Activated CD4-positive, alpha-beta T cell treated with anti-CD3 and anti-CD28 coated beads, Interleukin-2, amount 10 ng/mL, durations not matched to agents 24 days and 14 days (primary cell): ENCODE measurements at places on chromosomes 13 and 19. TPM values are rescaled to one million over a fixed set of nuclear protein-coding genes. Genes with fewer than 3 reads are reported as not detected.

DNA sequence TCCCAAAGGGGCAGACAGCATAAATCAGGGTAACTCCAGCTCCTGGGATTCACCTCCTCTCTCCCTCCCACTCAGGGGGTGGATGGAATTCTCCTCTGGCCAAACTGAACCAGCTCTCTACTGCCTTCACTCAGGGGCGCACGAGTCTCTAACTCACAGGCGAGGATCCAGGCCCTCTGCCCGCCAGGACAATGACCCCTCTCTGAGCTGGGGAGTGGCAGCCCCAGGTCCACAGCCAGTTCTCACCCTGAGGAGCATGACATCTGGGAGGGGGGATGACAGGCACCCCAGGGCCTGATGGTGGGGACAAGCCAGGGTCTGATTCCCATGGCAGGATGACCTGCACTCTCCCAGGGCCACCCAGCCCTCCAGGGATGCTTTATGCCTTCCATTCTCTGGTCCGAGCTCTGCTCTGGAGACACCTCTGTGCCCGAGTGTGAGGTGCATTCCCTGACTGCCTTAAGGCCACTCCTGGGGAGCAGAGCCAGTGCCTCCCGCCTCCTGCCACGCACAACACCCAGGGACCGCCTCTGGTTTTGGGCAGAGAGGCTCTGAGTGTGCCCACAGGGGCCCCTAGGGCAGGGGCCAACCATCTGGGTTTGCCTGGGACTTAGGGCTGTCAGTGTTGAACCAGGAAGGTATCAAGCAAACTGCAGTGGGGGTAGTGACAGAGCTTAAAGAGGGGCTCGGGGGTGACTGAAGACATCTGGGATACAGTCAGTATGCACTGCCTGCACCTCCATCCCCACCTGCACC lies 66.2 kb downstream of the GNG7 start:
- peaks cover 9% of the 10 kb centered on the region for H3K4me1 ChIP-seq
- no peak overlapping the region for H3K27ac ChIP-seq
- no peaks in the 10 kb centered on the region for H3K36me3 ChIP-seq
- DNase-seq, result no peak
- H3K27me3 ChIP-seq, result peaks cover 10% of the 10 kb centered on the region
- H3K4me3 ChIP-seq, result no peak overlapping the region

DNA sequence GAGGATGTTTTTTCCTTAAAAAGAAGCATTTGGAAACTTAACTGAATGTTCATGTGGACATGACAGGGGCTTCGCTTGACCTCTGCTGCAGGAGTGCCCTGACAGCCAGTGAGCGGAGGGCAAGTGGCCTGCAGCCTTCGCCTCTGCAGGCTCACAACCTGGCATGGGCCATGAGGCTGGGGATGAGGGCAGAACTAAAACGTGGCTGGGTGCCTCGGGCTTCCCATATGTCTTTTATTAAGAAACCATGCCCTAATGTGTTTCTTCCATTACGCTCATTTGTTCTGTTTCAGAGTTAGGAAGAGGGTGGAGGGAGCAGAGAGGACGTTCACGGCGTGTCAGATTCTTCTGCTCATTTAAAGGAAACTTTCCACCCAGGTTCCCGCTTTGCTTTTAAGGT lies 2.9 kb downstream of the ARHGEF7 start:
- no peak for DNase-seq
- peaks cover 10% of the 10 kb centered on the region for H3K4me1 ChIP-seq
- H3K27ac ChIP-seq, result no peak overlapping the region
- H3K36me3 ChIP-seq, result no peaks in the 10 kb centered on the region
- no peak overlapping the region for H3K4me3 ChIP-seq
- H3K27me3 ChIP-seq, result peaks cover 71% of the 10 kb centered on the region

GPR4 gene
- total RNA-seq, result not detected in 2 replicates

RFPL4AL1 gene
- not detected in 2 replicates for total RNA-seq

CGB2 gene
- not detected in 2 replicates for total RNA-seq

DNA sequence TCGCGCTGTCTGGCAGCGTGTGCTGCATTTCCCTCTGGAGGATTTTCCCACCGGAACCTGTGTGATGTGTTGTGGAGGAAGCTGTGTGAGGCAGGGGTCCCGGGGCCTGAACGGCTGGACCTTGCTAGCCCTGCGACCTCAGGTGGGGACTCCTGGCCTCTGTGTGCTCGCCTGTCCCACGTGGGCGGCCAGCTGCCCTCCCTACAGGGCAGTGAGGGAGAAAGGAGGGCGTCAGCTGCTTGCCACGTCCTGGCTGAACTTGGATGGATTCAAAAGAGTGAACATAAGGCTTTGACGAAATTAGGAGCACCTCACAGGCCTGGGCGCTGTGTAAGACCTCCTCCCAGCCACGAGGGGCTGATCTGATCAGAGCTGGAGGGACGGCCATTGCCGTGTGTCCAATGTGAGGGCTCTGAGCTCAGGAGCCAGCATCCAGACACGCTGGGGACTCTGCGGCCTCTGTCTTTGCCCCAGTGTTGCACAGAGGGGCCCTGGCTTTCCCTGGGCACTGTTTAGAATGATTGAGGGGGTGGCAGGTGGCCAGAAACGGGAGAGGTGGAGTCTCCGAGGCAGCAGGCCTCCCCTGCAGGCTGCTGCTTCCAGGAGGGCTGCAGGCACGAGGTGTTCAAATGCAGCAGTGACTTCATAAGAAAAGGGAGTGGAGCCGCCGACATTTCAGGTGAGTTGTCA lies 13.0 kb downstream of the TFDP1 start:
- peaks cover 56% of the 10 kb centered on the region for H3K36me3 ChIP-seq
- no peaks in the 10 kb centered on the region for H3K27me3 ChIP-seq
- H3K4me3 ChIP-seq, result no peak overlapping the region

DNA sequence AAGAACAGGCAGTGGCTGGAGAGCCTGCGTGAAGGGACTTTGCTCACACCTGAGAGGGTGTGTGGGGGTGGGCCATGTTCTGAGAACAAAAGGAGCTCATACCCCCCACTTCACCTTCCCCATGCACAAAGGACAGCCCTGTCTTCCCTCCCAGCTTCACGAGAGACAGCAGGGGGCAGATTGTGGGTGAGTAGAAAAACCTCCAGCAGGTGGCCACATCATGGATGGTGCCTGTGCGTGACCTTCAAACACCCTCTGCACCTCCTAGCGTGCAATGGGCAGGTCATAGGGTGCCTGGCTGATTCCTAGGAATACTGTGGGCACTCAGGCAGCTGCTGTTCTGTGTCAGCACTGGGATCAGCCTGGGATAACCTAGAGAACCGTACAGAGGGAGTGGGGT lies 36.3 kb upstream of the PSG9 start:
- DNase-seq, result no peak
- no peak overlapping the region for H3K4me3 ChIP-seq
- no peaks in the 10 kb centered on the region for H3K4me1 ChIP-seq
- H3K27me3 ChIP-seq, result no peaks in the 10 kb centered on the region

- H3K27me3 ChIP-seq, result no peaks in the 10 kb centered on the region
- DNase-seq, result peak; percentile 62
- peaks cover 2% of the 10 kb centered on the region for H3K36me3 ChIP-seq
- no peak overlapping the region for H3K4me3 ChIP-seq
- no peak overlapping the region for H3K27ac ChIP-seq
- H3K4me1 ChIP-seq, result peaks cover 27% of the 10 kb centered on the region
These were observed 777.2 kb downstream of the UQCRFS1 start for GRCh38 chr19:28435551-28436271.

- no peaks in the 10 kb centered on the region for H3K4me1 ChIP-seq
- H3K4me3 ChIP-seq, result no peak overlapping the region
- no peak for DNase-seq
- H3K27me3 ChIP-seq, result no peaks in the 10 kb centered on the region
These were observed 21.4 kb downstream of the ACER1 start for GRCh38 chr19:6312018-6312417.

ATP4A gene
- total RNA-seq, result not detected in 2 replicates

- H3K27ac ChIP-seq, result peak overlapping the region; percentile 8
- H3K36me3 ChIP-seq, result peaks cover 34% of the 10 kb centered on the region
These were observed 4.6 kb downstream of the STK11 start for GRCh38 chr19:1210227-1210538.

DNA sequence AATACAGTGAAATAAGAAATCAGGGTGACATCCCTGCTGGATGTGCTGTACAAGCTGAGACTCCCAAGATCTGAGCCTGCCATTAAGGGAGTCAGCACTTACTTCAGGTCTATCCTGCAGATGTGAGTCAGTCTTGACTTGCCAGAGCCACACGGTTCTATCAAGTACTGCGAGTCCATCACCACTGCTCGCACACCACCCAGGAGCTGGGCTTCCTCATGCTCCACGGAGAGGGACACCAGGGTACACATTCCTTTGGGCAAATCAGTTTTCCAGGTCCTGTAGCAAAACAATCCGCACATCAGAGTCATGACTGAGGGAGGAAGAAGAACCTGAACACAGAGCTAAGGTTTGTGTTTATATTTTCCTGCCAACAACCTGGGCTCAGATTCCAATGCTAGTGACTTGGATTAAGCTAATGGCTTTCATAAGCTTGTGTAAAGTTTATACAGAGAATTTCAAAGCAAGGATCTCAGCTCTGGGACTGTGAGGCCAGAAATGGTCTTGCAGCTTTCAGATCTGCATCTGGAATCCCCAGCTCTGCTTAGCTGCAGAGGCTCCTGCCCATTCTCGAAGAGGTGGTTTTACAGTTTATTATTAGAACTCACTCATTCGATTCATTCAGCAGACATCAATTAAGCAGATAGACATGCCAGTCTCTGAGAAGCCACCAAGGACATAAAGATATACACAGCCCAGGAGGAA lies 90.6 kb downstream of the KL start:
- peaks cover 2% of the 10 kb centered on the region for H3K36me3 ChIP-seq
- no peak overlapping the region for H3K4me3 ChIP-seq
- peaks cover 8% of the 10 kb centered on the region for H3K27me3 ChIP-seq
- no peak overlapping the region for H3K27ac ChIP-seq

DNA sequence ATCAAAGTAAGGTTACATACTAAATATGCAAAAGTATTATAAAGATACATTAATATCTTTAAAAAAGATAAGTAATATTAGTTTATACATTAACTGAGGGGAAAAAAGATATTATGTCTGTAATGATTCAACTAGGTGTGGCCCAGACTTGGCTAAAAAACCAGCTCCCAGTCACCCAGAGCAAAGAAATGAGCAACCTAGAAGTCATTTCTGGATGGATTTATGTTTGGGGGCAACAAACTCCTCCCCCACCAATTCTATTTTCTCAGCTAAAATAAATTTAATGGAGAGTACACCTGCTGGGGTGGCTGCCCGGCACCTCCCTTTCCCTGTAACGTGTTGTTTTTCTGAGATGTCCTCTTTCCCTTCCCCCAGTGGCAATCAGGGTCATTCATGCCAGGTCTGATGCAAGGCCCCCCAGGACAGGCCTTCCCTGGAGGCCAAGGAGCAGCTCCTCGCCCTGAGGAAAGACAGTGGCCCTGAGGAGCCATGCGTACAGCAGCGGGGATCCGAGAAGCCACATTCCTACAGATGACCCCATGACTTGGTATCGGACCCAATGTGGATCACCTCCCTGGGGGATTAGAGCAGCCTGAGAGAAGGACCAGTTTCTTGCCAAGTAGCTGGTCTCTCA lies 78.6 kb upstream of the DOCK9 start:
- H3K4me3 ChIP-seq, result no peak overlapping the region
- peaks cover 18% of the 10 kb centered on the region for H3K36me3 ChIP-seq
- no peaks in the 10 kb centered on the region for H3K27me3 ChIP-seq
- DNase-seq, result no peak

DNA sequence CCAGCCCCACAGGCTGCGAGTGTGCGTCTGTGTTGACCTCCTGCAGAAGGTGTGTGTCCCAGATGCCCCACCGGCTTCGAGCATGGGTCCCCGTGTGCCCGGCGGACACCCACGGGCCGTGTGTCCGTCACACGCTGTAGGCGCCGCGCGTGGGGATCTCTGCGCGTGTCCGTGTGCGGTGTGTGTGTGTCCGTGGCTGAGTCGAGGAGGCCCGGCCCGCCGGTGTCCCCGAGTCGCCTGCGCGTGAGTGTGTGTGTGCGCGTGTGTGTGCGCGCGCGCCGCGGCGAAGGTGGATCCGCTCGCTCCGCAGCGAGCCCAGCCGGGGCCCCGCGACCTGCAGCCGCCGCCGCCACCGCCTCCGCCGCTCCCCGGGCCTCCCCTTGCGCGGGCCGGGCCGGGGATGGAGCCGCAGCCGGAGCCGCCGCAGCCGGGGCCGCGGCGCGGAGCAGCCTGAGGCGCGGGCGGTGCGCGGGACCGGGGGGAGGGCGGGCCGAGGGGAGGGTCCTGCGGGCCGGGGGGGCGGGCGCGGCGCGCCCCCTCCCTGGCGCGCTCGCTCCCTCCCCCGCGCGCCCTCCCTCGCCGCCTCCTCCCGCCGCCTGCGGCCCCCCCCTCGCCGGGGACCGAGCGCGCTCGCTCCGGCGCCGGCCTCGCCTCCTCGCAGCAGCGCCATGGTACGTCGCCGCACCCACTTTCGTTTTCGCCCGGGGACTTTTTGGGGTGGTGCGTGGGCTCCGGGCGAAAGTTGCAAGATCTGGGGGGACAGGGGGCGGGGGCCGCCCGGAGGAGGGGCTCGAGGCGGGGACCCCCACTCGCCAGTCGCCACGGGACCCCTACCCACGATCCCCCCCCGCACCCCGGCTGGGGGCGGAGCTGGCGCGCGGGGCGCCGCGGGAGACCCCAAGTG lies 7.1 kb upstream of the NFIC start:
- DNase-seq, result peak; percentile 92
- no peaks in the 10 kb centered on the region for H3K36me3 ChIP-seq
- H3K4me3 ChIP-seq, result peak overlapping the region; percentile 83
- peaks cover 25% of the 10 kb centered on the region for H3K4me1 ChIP-seq
- peaks cover 40% of the 10 kb centered on the region for H3K27me3 ChIP-seq

DNA sequence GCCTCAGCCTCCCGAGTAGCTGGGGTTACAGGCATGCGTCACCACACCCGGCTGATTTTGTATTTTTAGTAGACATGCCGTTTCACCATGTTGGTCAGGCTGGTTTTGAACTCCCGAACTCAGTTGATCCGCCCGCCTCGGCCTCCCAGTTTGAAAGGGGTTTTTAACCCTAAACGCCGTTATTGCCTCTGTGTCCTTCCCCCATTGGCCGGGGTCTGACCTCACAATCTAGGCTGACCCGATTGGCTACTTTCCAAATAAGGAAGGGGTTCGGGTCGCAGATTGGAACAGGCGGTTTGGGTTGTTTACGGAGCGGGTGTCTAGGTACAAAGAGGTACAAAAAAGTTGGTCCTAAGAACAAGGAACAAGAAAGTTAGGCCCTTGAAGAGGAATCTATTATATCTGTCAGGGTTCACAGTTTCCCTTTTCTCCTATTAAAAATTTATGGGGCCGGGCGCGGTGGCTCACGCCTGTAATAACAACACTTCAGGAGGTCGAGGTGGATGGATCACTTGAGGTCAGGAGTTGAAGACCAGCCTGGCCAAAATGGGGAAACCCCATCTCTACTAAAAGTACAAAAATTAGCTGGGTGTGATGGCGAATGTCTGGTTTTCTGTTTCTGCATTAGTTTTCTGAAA lies 1.0 kb downstream of the ZNF253 start:
- peak; percentile 83 for DNase-seq
- H3K27ac ChIP-seq, result peak overlapping the region; percentile 100
- peak overlapping the region; percentile 100 for H3K4me3 ChIP-seq

TNFSF11 gene
- total RNA-seq, result 2.1 and 2.4 TPM in 2 replicates

- DNase-seq, result no peak
- peak overlapping the region; percentile 37 for H3K4me3 ChIP-seq
- H3K36me3 ChIP-seq, result no peaks in the 10 kb centered on the region
- no peaks in the 10 kb centered on the region for H3K27me3 ChIP-seq
- peaks cover 3% of the 10 kb centered on the region for H3K4me1 ChIP-seq
- no peak overlapping the region for H3K27ac ChIP-seq
These were observed 3.1 kb downstream of the TEX29 start for GRCh38 chr13:111323549-111323948.

ATP12A gene
- total RNA-seq, result 0.23 and 0.28 TPM in 2 replicates

- peak overlapping the region; percentile 98 for H3K4me3 ChIP-seq
- H3K27me3 ChIP-seq, result no peaks in the 10 kb centered on the region
- peaks cover 38% of the 10 kb centered on the region for H3K36me3 ChIP-seq
- no peak for DNase-seq
These were observed 402 bp downstream of the ZSWIM9 start for GRCh38 chr19:48170817-48171347.

GRCh38 chr13:111472559-111473460 lies 152.4 kb downstream of the TEX29 start:
- no peaks in the 10 kb centered on the region for H3K27me3 ChIP-seq
- DNase-seq, result no peak
